ENCODE measurements at places on chromosomes 3 and 15. TPM values are rescaled to one million over a fixed set of nuclear protein-coding genes. Genes with fewer than 3 reads are reported as not detected.

DNA sequence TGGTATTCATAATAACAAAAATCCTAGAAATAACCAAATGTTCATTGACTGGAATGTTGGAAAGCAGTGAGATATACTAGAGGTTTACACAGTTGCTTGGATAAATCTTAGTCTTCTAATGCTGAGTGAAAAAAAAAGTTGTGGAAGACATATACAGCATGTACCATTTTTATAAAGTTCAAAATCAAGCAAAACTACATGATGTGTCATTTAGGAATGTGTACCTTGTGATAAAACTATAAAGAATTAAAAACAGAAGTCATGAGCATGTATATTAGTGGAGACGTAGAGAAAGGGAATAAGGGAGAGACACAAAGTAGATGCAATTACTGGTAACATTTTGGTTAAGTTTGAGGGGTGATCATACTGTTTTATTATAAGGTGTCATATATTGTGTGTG is 45.2 kb downstream of the FBXL2 start:
- no peak for DNase-seq

Gene MASP1
- total RNA-seq, result 2.6 TPM

Gene MLF1
- 10.7 TPM for total RNA-seq

DNA sequence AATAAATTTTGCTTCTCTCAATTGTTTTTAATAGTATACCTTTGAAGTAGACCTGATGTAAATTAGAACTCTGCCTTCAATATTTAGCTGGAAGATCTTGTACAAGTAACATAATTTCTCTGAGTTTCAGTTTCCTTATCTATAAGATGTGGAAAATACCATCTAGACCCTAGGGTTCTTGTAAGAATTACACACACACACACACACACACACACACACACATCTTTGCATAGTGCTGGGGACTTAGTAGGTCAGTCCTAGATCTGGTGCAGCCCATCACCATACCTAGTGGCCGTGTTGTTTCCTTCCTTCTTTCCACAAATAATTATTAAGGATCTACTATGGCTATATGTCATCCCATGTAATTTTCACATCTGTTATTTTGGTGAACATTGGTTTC is 11.0 kb downstream of the TRAT1 start:
- DNase-seq, result no peak

Gene FAM174B
- 10.0 TPM for total RNA-seq

Gene OR5K2
- total RNA-seq, result not detected

DNA sequence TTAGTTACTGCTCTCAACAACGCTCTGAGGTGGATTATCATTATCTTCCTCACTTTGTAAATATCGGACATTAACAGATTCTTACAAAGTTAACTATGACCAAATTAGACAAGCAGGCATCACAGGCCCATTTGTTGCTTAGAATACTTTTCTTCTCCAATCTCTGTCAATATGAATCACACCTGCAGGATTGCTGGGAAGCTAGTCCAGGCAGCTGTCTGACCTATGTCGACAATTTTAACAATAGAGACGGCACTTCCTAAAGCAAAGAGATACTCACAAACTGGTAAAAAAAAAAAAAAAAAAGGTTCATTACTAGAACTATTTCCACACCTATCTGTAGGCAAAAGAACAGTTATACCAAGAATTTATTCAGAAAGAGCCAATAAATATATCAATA is 85.3 kb downstream of the DPH6 start:
- DNase-seq, result no peak

Gene CCRL2
- 0.41 TPM for total RNA-seq

Gene ECT2
- total RNA-seq, result 14.0 TPM

DNA sequence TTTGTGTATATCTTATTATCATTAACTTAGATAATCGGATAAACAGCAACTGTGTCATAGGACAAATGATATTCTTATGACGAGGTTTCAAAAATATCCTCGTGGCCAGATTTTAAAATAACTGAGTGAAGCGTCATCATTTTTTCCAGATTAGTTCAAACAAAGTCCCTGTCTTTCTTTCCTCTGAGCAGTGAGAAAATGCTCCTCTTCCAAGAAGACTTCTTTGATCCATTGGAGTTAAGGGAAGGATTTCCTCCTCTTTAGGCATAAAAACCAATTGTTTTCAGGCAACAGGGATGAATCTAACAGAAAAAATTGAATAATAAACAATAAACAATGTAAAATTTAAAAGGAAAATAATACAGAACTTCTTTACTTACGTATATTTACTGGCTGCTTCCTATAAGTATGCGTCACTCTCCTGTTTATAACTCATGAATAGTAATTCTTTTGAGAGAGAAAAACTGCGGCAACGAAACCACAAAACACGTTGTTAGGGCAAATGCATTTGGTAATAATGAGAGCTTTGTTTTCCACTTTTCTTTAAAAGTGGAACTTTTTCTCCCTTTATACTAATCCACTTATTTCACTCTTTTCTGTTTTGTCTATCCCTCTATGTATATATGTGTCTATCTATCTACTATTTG is 419.4 kb upstream of the ONECUT1 start:
- no peak for DNase-seq

DNA sequence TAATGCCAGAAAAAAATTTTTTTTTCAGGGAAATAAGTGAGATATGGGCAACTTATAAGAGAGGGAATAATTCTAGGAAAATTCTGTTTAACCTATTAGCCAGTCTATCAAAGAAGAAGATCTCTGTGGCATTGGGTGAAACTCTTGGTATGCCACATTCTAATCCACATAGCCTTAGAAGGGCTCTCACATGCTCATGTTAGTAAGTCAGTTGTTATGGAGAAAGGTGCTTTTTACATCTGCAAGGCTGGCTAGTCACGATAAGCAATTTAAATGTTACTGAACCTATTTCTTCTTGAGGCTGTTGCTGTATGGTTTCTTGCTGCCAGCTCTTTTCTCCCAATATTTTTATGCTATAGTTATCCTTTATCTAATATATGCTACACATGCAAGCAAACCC is 89.9 kb upstream of the MAGI1 start:
- DNase-seq, result no peak

Gene ATP13A4
- total RNA-seq, result 0.78 TPM

Measured in thoracic aorta (tissue), 2 donors.